ENCODE measurements at places on chromosomes 4 and X.

DNA sequence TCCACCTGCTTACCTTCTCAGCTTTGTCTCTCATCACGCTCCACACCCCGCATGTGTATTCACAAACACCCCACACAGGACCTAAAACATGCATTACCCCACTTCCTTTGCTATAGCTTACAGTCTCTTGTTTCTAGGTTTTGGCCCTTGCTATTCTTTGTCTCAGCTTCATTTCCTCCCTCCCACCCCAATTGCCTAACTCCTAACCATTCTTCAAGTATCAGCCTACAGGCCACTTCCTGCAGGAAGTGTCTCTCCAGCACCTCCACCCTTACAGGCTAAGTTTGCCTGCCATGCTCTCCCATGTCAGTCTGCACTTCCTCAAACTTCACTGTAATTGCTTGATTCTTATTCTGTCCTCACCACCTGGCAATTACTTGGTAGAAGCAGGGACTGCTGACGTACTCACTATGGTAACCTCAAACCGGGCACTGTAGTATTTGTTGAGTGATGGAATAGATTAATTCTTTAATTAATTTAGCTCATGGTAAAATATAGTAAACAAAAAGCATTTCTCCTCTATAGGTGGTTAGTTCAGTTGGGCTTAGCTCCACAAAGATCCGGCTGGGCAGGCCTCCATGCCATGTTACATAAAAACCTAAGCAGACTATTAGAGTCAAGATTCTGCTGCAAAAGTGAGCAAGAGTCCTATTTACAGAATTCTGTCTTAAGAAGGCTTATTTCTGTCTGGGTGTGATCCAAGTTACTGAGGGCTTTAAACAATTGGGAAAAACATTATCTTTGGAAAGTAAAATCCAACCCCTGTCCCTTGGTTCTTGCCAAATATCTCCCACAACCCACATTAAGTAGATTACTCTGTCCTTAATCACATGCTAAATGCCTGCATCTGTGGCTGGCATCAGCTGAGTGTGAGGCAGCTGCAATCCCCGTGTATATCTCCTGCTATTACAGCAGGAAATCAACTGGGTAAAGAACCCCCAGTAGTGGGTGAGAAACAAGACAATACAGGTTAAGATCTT lies 124.7 kb upstream of the CPEB2 start:
- DNase-seq = no peak

DNA sequence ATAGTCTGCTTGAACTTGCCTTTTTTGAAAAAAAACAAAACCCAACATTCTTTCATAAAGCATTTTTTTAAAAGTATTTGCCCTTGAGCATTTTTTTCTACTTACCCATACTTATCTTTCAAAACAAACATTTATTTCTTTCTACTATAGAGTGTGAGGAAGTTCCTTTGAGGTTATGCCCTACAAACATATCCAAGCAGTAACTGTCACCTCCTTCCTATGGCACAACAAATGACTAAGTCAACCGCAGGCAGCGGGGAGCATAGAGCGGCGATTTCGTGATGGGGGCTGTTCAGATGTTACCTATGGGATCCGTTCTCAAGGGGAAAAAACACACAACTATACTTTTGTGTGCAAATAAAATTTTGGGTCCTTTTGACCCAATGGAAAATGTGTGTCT lies 19.4 kb downstream of the SPRY1 start:
- no peak for DNase-seq

DNA sequence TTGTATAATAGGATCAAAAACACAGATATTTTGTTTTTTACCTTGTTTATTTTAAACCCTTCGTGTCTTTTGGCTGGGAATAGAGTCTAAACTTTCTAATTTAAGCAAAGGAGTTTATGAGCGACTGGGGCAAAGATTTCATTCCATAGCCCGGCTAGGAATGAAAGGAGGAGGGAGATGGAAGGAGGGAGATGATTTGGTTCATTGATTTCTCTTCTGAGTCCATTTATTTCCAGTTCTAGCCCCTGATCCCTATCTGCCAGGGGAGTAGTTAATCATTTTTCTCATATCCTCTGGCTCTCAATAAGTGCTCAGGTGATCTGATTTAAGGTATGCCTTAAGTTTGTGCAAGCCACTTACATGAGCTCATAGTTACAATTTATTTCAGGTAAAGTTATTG lies 120.0 kb downstream of the SPRY1 start:
- DNase-seq = no peak

GRCh38 chrX:103685396-103685795 lies 1.1 kb downstream of the MORF4L2 start:
- no peak for DNase-seq

DNA sequence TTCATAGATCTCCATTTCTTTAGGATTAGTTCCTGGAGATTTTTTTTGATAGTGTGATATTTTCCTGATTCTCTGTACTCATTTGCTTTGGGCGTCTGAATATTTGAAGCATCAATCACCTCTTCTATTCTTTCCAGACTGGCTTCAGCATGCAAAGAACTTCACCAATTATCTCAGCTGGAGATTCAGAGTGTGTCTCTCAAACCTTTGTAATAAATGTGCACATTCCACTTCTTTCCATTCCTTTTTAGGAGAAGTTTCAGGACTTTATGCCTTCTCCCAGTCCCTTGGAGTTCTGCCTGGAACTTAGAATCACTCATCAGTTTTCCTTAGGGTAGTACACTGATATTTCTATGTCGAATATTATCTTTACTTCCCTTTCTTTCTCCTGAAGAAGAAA lies 334.8 kb downstream of the TEX13C start:
- DNase-seq = no peak

DNA sequence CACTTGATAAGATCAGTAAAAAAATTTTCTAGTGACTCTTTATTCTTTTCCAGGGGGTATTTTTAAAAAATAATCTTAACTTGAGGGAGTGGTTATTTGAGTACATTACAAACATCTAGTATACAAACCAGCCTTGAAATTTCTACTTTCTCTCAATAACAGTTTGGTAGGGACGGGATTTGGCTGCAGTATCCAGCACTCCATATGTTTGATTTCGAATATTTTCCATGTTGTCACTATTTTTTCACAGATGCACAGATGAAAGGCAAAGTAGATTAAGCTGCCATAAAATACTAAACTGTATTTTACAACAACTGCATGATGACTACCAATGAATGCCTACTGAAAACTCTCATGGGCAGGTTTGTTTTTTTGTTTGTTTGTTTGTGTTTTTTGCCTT lies 225.0 kb downstream of the COX7B2 start:
- no peak for DNase-seq

DNA sequence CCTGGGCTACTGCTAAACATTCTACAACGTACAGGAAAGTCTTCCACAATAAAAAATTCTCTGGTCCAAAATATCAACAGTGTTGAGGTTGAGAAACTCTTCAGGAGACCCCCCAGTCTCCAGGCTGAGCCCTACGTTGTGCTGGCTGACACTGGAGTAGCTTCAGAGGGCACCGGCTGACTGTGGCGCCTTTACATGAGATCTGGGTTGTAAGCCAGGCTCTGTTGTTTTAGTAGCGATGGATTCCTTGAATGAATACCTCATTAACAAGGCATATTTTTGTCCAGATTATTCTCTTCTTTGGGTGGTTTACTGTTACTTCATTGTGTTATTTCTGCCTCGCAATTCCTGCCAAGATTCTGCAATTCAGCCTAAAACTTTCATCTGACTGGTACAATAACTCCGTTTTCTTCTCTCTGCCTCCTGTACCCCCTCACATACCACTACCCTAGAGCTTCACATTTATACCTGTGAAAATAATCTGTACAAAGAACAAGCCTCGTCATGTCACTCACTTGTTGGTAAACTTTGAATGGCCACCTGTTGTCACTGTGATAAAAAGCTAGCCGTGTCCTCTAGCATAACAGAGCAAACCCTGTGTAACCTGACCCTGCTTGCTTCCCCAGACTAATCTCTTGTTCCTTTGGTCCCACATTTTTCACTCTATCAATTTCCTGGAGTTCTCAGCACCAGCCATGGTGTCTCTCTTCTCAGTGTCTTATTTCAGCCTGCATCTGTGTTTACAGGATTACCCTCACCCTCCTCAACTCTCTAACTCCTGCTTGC lies 1476.1 kb upstream of the TENM3 start:
- DNase-seq = no peak

GRCh38 chr4:128859887-128860677 lies 50.6 kb downstream of the JADE1 start:
- no peak for DNase-seq

GRCh38 chr4:146633471-146633800 lies 5.3 kb upstream of the POU4F2 start:
- DNase-seq = no peak

- no peak for DNase-seq
Observed at GRCh38 chr4:94412658-94413038, 39.1 kb upstream of the PDLIM5 start.

GRCh38 chr4:152106113-152106763 lies 345.4 kb upstream of the GATB start:
- DNase-seq = no peak

DNA sequence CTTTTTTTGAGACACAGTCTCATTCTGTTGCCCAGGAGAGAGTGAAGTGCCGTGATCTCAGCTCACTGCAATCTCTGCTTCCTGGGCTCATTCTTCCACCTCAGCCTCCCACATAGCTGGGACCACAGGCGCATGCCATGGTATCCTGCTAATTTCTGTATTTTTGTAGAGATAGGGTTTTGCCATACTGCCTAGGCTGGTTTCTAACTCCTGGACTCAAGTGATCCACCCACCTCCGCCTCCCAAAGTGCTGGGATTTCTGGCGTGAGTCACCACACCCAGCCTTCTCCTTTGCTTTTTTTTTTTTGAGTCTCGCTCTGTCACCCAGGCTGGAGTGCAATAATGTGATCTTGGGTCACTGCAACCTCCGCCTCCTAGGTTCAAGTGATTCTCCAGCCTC lies 94.1 kb downstream of the PDS5A start:
- no peak for DNase-seq

GRCh38 chrX:126272795-126273497 lies 106.9 kb upstream of the DCAF12L2 start:
- no peak for DNase-seq

DNA sequence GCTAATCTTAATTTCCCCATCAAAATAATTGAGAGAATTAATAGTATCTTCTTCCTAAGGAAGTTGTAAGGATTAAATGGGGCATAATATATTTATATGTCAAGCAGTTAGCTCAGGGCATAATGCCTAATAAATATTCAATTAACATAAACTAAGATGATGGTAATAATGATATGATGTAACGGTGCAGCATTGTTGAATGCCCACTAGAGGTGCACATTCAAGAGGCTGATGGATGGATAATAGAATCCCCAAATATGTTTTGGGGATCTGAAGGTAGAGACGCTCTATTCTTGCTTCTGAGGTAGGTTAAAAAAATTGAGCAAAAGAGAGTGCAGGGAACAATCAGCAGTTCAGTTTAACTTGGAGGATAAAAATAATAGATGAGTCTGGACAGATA lies 37.1 kb downstream of the ATOH1 start:
- DNase-seq = no peak

- DNase-seq = no peak
Observed at GRCh38 chr4:147094238-147094637, 148.6 kb upstream of the TTC29 start.

GRCh38 chr4:53716471-53717063 lies 125.3 kb upstream of the LNX1 start:
- no peak for DNase-seq

DNA sequence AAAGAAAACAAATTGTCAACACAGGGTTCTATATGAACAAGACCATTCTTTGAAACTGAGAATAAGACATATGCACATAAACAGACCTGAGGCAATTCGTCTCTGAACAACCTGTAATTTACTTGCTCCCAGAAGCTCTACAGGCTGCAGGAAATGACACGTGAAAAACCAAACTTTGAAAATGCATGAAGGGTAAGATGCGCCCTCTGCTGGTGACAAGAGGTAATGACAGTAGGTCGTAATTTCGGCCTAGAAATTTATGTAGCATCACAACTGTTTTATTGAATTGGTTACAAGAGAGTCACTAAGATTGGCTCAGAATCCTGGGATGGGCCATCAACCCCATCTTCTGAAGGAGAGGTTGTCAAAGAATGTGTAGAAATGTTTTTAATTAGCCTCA lies 276.5 kb downstream of the PPP4R3C start:
- DNase-seq = no peak

- DNase-seq = no peak
Observed at GRCh38 chrX:23012636-23013035, 12.9 kb downstream of the DDX53 start.

- DNase-seq = no peak
Observed at GRCh38 chr4:113952452-113953029, 26.9 kb downstream of the ARSJ start.

DNA sequence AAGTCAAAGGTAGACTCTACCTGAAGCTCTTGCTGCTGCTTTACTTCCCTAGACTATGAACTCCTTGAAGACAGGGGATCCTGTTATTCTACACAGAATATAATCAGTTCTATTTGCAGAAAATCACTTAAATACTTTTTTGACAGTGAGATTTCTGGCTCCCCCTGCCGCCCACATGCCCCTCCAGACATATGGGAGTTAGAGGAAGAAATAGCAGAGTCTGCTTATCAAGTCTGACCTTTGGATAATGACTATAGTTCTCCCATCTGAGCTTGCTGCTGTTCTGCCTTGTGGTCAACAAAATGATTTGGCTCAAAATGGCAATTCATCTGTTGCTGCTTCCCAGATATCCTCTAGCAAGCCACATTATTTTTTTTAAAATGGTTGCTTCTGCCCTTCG lies 101.1 kb downstream of the ENOX2 start:
- DNase-seq = no peak

DNA sequence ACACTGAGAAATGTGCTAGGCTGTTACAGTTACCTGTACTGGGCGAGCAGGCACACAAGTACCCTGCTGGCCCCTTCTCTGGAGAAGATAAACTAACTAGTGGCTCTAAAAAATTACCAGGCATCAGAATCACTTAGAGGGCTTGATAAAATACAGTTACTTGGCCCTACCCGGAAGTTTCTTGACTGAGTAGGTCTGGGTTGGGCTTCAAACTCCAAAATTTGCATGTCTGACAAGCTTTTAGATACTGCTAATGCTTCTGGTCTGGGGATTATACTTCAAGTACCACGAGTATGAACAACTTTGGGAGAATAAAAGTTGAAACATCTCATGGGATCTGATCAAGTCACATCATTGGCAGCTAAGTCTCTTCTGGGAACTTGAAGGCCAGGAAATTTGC lies 30.8 kb downstream of the CEP135 start:
- DNase-seq = no peak

DNA sequence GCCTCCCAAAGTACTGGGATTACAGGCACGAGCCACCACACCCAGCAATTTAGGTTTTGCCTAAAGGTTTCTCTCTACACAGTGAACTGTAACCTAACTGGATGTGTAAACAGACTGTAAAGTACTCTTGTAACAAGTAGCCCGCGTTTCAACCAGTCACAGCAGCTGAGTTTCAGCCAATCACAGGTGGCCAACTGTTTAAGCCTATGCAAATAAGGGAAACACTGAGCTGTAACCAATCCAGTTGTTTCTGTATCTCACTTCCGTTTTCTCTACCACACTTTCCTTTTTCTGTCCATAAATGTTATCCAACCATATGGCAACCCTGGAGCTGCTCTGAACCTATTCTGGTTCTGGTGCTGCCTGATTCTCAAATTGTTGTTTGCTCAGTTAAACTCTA lies 59.9 kb downstream of the DIPK2B start:
- no peak for DNase-seq
